HFFc6 (cell line): ENCODE measurements at places on chromosomes 2 and 18.

DNA sequence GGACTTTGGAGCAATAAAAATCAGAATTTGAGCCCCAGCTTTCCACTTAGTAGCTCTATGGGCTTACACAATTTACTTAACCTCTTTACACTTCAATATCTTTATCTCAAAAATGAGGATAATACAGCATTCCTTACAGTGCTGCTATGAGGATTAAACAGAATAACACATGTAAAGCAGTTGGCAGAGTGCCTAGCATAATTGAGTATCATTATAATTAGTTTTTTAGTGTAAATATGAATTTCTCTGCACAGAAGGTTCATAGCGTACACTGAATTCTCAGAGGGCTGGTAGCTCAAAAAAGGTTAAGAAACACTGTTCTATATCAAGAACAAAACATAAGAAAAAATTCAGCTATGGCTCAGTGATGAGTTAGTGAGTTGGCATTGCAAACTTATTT is 190.4 kb upstream of the CYP26B1 start:
- no peak overlapping the region for H3K4me3 ChIP-seq
- no peak overlapping the region for H3K27ac ChIP-seq
- DNase-seq, result no peak

- DNase-seq, result no peak
- peaks cover 2% of the 10 kb centered on the region; the same call in 1 of the 2 replicates for H3K27me3 ChIP-seq
- H3K4me3 ChIP-seq, result no peak overlapping the region
- H3K27ac ChIP-seq, result no peak overlapping the region
- no peaks in the 10 kb centered on the region for H3K4me1 ChIP-seq
- no peaks in the 10 kb centered on the region for H3K36me3 ChIP-seq
These were observed 472.1 kb downstream of the ERBB4 start for GRCh38 chr2:212066546-212066945.

DNA sequence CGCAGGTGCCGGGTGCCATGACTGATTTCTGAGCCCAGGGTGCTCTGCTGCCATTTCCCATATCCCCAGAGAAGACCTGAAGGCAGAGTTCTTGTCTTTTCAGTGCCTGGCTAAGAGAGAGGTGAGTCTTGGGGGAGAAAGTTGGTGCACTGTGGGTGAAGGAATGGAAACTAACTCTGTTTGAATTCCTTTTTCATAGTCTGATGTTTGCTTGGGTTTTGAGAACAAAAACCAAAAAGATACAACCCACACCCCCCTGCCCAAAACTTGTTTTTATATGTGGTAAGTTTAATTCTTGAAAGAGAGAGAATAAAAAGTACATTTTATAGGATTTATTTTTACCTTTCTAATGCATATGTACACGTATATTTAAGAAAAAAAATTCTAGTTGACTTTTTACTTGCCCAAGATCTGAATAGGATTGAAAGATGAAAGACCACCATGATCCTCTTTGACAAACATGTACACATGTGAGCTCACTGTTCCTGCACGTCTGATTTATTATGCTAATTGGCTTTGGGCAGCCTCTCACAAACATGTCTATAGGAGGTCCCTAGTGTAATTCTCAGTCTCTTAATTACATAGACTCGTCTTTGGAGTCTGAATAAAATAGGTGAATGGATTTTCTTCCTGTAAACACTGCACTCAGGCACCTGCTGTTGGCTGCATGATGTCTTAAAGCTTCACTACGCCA is 46.3 kb downstream of the ARL4C start:
- peaks cover 17% of the 10 kb centered on the region for H3K36me3 ChIP-seq
- H3K4me1 ChIP-seq, result peaks cover 72% of the 10 kb centered on the region
- no peak for DNase-seq
- H3K27ac ChIP-seq, result peak overlapping the region; percentile 91; the same call in 1 of the 2 replicates
- no peaks in the 10 kb centered on the region; the same call in 1 of the 2 replicates for H3K27me3 ChIP-seq
- H3K4me3 ChIP-seq, result no peak overlapping the region

DNA sequence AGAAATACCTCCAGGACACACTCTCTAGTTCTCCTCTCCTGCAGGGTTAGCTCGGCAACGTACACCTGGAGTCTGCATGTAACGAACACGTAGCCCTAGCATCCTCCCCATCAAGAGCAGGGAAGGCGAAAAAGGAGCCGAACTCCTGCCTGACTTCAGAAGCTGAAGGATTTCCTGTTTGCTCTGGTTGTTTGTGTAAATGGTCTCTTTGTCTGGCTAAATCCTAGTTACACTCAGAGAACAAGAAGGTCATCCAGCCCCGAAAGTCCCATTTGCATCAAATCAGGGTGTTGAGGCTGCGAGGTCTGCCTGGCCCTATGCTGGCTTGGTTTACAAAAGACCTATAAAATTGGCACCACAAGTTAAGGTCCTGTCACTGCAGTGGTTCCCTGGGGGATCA is 66.4 kb upstream of the POMC start:
- no peaks in the 10 kb centered on the region for H3K4me1 ChIP-seq
- no peaks in the 10 kb centered on the region for H3K36me3 ChIP-seq
- no peak overlapping the region for H3K4me3 ChIP-seq
- H3K27me3 ChIP-seq, result no peaks in the 10 kb centered on the region; the same call in 1 of the 2 replicates

GRCh38 chr2:131045286-131046027 is 47.8 kb downstream of the FAM168B start:
- no peak overlapping the region for H3K27ac ChIP-seq
- no peak overlapping the region for H3K4me3 ChIP-seq
- no peak for DNase-seq
- H3K27me3 ChIP-seq, result peaks cover 2% of the 10 kb centered on the region; the same call in 1 of the 2 replicates
- peaks cover 16% of the 10 kb centered on the region for H3K36me3 ChIP-seq
- H3K4me1 ChIP-seq, result 0 out of 2 replicates have a peak, but pooled peaks cover 5% of the 10 kb centered on the region

DNA sequence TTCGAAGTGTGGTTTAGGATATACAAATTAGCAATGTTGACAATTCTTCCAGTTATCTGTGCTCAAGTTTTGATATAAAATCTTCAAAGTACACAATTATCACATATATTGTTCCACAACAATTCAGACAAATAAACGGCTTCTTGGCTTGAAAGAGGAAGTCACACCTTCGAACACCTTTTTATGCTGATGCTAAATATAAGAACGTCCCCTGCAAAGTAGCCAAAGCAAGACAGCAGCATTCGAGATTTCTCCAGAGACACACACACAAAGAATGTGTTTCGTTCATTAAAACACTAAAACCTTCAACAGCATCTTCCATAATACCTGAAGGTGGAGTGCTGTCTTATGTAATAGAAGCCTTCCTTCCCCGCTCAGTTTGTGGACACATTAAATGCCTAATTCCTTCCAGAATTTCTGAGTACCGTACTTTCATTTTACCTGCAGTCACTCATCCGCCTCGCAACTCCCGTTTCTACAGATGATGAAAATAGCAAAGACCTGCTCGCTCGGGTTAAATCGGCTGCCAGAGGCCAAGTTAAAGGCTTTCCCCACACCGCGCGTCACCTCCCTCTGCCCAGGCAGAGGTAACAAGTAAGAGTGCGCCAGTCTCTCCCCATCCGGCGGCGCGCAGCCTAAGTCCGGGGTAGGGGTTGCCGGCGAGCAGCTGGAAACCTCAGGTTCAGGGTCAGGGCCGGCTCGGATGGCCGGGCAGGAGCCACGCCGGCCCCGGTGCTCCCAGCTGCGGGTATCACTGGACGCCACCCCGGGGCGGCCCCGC is 847 bp downstream of the SERPINE2 start:
- no peaks in the 10 kb centered on the region for H3K36me3 ChIP-seq
- peaks cover 40% of the 10 kb centered on the region for H3K4me1 ChIP-seq
- H3K4me3 ChIP-seq, result peak overlapping the region; percentile 97
- peak overlapping the region; percentile 43 for H3K27ac ChIP-seq

GRCh38 chr2:232568161-232568560 is 17.7 kb downstream of the EIF4E2 start:
- H3K4me3 ChIP-seq, result peak overlapping the region; percentile 11; the same call in 1 of the 2 replicates
- peak; percentile 91 for DNase-seq
- H3K4me1 ChIP-seq, result peaks cover 28% of the 10 kb centered on the region
- peaks cover 64% of the 10 kb centered on the region for H3K36me3 ChIP-seq
- H3K27me3 ChIP-seq, result no peaks in the 10 kb centered on the region; the same call in 1 of the 2 replicates

GRCh38 chr2:198036029-198036879 is 231.9 kb downstream of the PLCL1 start:
- peaks cover 1% of the 10 kb centered on the region; the same call in 1 of the 2 replicates for H3K27me3 ChIP-seq
- no peak overlapping the region for H3K27ac ChIP-seq
- DNase-seq, result no peak
- no peaks in the 10 kb centered on the region for H3K4me1 ChIP-seq
- no peaks in the 10 kb centered on the region for H3K36me3 ChIP-seq

DNA sequence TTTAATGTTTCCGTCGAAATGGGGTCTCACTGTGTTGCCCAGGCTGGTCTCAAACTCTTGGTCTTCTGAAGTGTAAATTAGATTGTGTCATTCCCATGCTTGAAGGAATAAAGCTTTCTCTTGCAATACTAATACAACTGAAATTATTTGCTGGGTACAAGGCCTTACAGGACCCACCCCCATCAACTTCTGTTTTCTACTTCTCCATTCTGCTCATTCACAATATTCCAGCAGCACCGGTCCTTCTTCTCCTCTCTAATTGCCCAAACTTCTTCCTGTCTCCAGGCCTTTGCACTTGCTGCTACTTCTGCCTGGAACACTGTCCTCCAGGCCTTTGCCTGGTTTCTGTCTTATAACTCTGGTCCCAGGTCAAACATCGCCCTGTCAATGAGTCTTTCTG is 73.8 kb downstream of the APOB start:
- no peak overlapping the region for H3K4me3 ChIP-seq
- no peak for DNase-seq
- no peak overlapping the region for H3K27ac ChIP-seq
- H3K4me1 ChIP-seq, result no peaks in the 10 kb centered on the region
- H3K36me3 ChIP-seq, result no peaks in the 10 kb centered on the region

DNA sequence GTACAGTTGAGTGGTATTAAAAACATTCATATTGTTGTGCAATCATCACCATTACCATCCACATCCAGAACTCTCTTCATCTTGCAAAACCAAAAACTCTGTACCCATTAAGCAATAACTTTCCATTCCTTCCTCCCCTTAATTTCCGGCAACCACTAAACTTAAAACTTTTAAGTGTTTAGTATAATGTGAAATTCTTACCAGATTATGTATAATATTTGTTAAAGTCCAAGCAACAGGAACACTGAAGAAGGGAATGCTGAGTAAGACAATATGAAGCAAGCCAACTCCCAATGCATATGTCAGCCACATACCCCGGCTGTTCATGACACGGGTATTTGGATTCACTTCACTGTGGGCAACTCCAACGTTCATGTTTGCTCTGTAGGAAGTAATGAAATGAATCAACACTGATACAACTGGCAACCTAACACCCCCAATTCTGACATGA is 1.9 kb downstream of the ORMDL1 start:
- H3K27ac ChIP-seq, result peak overlapping the region; percentile 91
- peaks cover 48% of the 10 kb centered on the region for H3K36me3 ChIP-seq
- DNase-seq, result no peak
- peaks cover 38% of the 10 kb centered on the region for H3K4me1 ChIP-seq
- H3K27me3 ChIP-seq, result no peaks in the 10 kb centered on the region

DNA sequence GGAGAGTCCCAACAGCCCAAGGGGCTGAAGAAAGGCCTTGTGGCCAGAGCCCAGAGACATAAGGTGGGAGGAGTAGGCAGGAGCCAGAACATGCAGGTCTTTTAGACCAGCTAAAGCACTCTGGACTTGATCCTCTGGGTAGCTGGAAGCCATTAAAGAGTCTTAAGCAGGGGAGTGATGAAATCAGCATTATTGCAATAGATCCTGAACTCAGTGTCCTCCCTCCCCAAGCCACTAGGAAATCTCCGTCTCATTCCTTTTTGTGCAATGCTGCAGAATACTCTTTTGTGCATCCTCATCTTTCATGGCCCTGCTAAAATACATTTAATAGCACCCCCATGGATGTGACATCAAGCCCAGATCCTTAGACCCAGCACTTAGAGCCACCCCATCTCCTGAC is 58.6 kb upstream of the ZCCHC2 start:
- peaks cover 5% of the 10 kb centered on the region; the same call in 1 of the 2 replicates for H3K4me1 ChIP-seq
- H3K27ac ChIP-seq, result no peak overlapping the region
- peaks cover 24% of the 10 kb centered on the region for H3K27me3 ChIP-seq

GRCh38 chr18:55351980-55352714 is 235.8 kb downstream of the TCF4 start:
- H3K27me3 ChIP-seq, result no peaks in the 10 kb centered on the region
- no peak overlapping the region for H3K27ac ChIP-seq
- no peak for DNase-seq
- H3K4me1 ChIP-seq, result peaks cover 50% of the 10 kb centered on the region

DNA sequence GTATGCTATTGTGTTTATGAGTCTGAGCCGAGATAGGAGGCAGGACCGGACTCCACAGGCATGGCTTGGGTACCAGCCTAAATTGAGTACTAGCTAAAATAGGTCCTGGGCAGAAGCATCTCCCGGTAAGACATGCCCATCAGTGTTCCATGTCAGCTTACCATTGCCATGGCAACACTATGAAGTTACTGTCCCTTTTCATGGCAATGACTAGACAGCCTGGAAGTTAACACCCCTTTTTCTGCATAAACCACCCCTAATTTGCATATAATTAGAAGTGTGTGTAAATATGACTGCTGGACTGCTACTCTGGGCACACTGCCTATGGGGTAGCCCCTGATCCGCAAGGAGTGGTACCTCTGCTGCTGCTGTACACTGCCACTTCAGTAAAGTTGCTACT is 1005.1 kb upstream of the FAM98A start:
- H3K27ac ChIP-seq, result no peak overlapping the region
- H3K27me3 ChIP-seq, result no peaks in the 10 kb centered on the region
- H3K4me1 ChIP-seq, result no peaks in the 10 kb centered on the region
- H3K4me3 ChIP-seq, result no peak overlapping the region
- no peak for DNase-seq
- H3K36me3 ChIP-seq, result no peaks in the 10 kb centered on the region

GRCh38 chr2:48525269-48525943 is 4.5 kb upstream of the STON1 start:
- H3K36me3 ChIP-seq, result peaks cover 10% of the 10 kb centered on the region
- no peaks in the 10 kb centered on the region for H3K27me3 ChIP-seq
- no peak for DNase-seq
- peaks cover 8% of the 10 kb centered on the region for H3K4me1 ChIP-seq

GRCh38 chr2:165793779-165794535 is at the start of gene GALNT3:
Gene GALNT3 (minus strand): TSS chr2:165794247. CDS start chr2:165770700, 23,547 bp downstream.
- no peak for DNase-seq
- H3K4me1 ChIP-seq, result peaks cover 47% of the 10 kb centered on the region
- no peaks in the 10 kb centered on the region for H3K36me3 ChIP-seq

DNA sequence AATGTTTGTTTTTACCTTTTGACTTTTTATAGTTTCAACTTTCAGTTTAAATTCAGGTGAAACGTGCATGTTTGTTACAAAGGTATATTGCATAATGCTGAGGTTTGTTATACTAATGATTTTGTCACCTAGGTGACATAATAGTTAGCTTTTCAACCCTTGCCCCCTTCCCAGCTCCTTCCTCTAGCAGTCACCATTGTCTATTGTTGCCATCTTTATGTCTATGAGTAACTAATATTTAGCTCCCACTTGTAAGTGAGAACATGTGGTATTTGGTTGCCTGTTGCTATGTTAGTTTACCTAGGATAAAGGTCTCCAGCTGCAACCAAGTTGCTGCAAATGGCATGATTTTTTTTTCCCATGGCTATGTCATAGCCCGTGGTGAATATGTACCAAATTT is 322.3 kb upstream of the SETBP1 start:
- H3K27ac ChIP-seq, result no peak overlapping the region
- no peaks in the 10 kb centered on the region for H3K36me3 ChIP-seq
- DNase-seq, result no peak
- peaks cover 2% of the 10 kb centered on the region; the same call in 1 of the 2 replicates for H3K27me3 ChIP-seq
- H3K4me1 ChIP-seq, result no peaks in the 10 kb centered on the region
